H1 (cell line): ENCODE measurements at places on chromosomes 2 and 18. TPM values are rescaled to one million over a fixed set of nuclear protein-coding genes. Genes with fewer than 3 reads are reported as not detected.

The GKN2 gene
- total RNA-seq = not detected in 2 replicates

DNA sequence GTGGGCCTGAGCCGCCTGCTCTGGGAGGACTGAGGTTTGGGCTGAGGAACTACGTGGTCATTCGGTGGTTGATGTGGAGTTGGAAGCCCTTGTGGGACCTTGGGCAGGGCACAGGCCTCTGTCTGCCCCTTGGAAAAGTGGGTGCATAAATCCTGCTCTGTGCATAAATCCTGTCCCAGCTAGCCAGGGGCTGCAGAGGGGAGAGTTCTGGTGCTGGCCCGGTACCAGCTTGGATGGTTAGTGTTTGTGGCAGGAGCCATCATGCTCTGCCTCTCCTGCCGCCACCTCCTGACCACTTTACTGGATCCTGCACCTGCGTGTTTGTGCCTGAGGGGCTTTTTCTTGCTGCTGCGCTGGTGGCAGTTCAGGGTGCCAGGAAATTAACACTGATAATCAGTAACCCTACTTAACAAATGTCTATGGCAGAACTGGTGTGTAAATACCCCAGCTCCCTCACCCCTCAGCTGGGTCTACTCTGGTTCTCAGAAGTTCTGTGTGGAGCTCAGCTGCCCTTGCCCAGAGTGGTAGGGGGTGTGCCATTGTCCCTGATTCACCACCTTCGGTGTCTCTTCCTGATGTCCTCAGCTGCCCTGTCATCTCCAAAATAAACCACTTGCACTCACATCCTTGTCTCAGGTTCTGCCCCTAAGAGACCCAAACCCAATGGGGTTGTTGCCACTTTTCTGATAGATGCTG, 156.8 kb downstream of the GLI2 start:
- H3K27me3 ChIP-seq = no peaks in the 10 kb centered on the region
- no peak overlapping the region for H3K27ac ChIP-seq
- H3K4me3 ChIP-seq = no peak overlapping the region
- no peak for DNase-seq
- no peaks in the 10 kb centered on the region for H3K36me3 ChIP-seq

DNA sequence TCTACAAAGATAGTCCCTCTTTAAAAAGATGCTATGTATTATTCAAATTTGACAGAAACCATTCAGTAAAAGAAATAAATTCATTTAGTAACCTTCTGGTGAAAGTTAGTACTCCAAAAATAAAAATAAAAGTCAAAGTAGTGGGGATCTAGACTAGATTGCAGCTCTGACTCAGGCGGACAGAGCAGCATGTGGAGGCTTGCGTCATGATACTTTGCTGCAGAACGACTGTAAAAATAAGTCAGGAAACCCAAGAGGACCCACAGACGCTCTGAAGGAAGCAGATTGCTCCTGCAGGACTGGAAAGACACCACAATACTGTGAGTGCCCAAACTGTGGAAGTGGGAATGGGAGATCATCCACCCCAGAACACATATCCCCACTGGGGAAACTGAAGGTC, 301.9 kb downstream of the RIT2 start:
- H3K4me3 ChIP-seq = no peak overlapping the region
- no peaks in the 10 kb centered on the region for H3K27me3 ChIP-seq
- no peaks in the 10 kb centered on the region for H3K4me1 ChIP-seq
- H3K27ac ChIP-seq = no peak overlapping the region
- H3K36me3 ChIP-seq = no peaks in the 10 kb centered on the region

DNA sequence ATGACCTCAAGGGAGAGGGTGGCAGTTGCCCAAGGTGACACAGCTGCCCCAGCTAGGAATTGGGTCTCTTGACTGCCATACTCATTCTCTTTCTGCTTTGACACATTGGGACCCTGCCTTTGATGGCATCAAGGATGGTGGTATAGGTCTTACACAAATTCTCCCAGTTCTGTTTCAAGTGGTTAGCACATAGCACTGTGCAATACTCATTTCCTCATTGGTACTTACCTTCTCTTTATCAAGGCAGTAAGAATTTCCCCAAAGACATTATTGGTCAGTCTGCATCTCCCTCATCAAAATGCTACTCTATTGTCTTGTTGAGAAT, 35.9 kb upstream of the CCDC93 start:
- no peak overlapping the region for H3K4me3 ChIP-seq
- H3K27ac ChIP-seq = no peak overlapping the region
- DNase-seq = no peak
- no peaks in the 10 kb centered on the region for H3K27me3 ChIP-seq
- H3K36me3 ChIP-seq = no peaks in the 10 kb centered on the region

DNA sequence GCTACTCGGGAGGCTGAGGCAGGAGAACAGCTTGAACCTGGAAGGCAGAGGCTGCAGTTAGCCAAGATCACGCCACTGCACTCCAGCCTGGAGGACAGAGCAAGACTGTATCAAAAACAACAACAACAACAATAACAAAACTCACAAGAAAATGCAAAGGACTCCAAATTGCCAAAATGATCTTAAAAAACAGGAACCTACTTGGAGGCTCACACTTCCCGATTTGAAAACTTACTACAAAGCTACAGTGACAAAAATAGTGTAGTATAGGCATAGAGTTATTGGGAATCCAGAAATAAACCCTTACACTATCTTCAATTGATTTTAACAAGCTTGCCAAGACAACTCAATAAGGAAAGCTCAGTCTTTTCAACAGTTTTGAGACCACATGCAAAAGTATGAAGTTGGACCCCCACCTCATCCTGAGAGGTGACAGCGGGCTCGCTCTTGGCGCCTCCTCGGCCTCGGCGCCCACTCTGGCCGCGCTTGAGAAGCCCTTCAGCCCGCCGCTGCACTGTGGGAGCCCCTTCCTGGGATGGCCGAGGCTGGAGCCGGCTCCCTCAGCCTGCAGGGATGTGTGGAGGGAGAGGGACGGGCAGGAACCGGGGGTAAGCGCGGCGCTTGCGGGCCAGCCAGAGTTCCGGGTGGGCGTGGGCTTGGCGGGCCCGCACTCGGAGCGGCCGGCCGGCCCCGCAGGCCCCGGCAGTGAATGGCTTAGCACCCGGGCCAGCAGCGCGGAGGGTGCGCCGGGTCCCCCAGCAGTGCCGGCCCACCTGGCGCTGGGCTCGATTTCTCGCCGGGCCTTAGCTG, 18.3 kb upstream of the ACVR2A start:
- no peaks in the 10 kb centered on the region for H3K36me3 ChIP-seq
- no peaks in the 10 kb centered on the region for H3K27me3 ChIP-seq
- DNase-seq = no peak
- no peak overlapping the region for H3K4me3 ChIP-seq

The SLC16A14 gene
- 1.8 and 2.1 TPM in 2 replicates for total RNA-seq

The ANKRD30B gene
- total RNA-seq = 0.11 TPM in 1 of 2 replicates, not detected in the other

DNA sequence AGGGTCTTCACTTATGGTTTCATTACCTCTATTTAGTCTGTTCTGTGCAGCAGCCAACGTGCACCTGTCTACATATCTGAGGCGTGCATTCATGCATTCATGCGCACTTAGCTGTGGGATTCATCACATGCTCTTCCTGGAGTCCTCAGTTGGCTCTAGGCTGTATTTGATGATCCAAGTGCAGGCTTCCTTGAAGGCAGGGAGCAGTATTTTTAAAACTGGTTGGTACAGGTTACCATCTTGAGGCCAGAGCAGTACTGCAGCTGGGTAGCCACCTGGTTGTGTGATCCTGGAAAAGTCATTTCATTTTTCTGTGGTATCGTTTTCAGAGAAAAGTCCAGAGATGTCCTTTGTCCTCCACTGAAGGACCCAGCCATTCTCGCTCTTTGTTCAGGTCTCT, 109.8 kb downstream of the EN1 start:
- no peaks in the 10 kb centered on the region for H3K27me3 ChIP-seq
- no peak for DNase-seq
